Colonic mucosa (tissue), 4 donors: ENCODE measurements at places on chromosomes 7 and 10. TPM values are rescaled to one million over a fixed set of nuclear protein-coding genes. Genes with fewer than 3 reads are reported as not detected.
A peak's percentile ranks its signal among the peaks of the same experiment; 100 is the strongest.

DNA sequence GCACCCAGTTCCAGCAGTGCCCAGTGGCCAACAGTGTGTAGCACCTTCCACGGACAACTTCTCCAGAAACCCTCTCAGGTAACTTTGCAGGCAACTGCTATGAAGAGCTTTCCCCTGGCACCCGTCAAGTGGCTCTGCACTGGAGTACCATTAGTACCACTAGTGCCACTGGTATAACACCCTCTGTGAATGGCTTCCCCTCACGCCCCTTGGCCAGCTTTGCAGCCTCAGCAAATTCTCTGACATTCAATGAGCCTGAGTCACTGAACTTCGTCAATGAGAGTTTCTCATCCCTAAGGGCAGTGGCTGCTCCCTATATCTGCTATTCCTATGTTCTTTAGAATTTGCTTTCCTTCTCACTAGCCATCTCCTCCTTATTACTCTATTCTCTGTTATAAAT, 7.6 kb upstream of the HERPUD2 start:
- H3K4me3 ChIP-seq, result no peak overlapping the region
- no peaks in the 10 kb centered on the region for H3K36me3 ChIP-seq
- DNase-seq, result no peak

DNA sequence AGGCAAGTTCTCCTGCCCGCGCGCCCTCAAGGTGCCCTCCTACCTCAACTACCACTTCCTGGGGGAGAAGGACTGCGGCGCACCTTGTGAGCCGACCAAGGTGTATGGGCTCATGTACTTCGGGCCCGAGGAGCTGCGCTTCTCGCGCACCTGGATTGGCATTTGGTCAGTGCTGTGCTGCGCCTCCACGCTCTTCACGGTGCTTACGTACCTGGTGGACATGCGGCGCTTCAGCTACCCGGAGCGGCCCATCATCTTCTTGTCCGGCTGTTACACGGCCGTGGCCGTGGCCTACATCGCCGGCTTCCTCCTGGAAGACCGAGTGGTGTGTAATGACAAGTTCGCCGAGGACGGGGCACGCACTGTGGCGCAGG, 1.4 kb downstream of the FZD1 start:
- H3K4me3 ChIP-seq, result peak overlapping the region; percentile 72
- H3K27ac ChIP-seq, result peak overlapping the region; percentile 96
- DNase-seq, result peak; percentile 28
- H3K36me3 ChIP-seq, result no peaks in the 10 kb centered on the region

GRCh38 chr7:128876586-128876977, 13.9 kb downstream of the ATP6V1F start:
- H3K36me3 ChIP-seq, result no peaks in the 10 kb centered on the region
- no peaks in the 10 kb centered on the region for H3K4me1 ChIP-seq
- no peaks in the 10 kb centered on the region for H3K27me3 ChIP-seq
- no peak overlapping the region for H3K4me3 ChIP-seq
- H3K27ac ChIP-seq, result no peak overlapping the region

GRCh38 chr7:50226145-50226544, 78.4 kb upstream of the IKZF1 start:
- no peaks in the 10 kb centered on the region for H3K36me3 ChIP-seq
- no peak for DNase-seq
- H3K27ac ChIP-seq, result no peak overlapping the region

DNA sequence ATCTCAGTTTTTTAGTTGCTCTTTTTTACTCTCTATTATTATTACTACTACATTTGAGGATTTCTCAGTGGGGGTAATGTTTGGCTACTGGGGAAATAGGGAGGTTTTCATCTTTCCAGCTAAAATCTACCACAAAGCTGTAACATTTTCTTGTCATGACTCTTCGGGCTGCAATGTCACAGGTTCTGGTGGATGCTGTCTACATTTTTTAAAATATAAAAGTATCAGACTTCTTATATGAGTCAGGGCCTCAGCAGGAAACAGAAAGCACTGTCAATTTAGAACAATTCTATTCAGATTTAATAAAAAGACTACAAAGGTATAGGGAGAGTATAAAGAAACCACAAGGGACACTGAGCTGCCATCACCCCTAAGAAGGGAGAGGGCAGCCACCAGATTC, 61.6 kb downstream of the DNAJC12 start:
- no peaks in the 10 kb centered on the region for H3K27me3 ChIP-seq
- DNase-seq, result no peak
- H3K4me3 ChIP-seq, result no peak overlapping the region

- H3K4me3 ChIP-seq, result no peak overlapping the region
- no peak for DNase-seq
- H3K27ac ChIP-seq, result no peak overlapping the region
- H3K4me1 ChIP-seq, result no peaks in the 10 kb centered on the region
- no peaks in the 10 kb centered on the region for H3K27me3 ChIP-seq
Measured at GRCh38 chr7:78993341-78993740, 460.1 kb downstream of the MAGI2 start.

GRCh38 chr10:100653957-100654781, 91.2 kb upstream of the PAX2 start:
- H3K4me1 ChIP-seq, result no peaks in the 10 kb centered on the region
- no peak overlapping the region for H3K27ac ChIP-seq
- H3K4me3 ChIP-seq, result no peak overlapping the region
- peaks cover 65% of the 10 kb centered on the region for H3K27me3 ChIP-seq

- no peak overlapping the region for H3K4me3 ChIP-seq
- H3K36me3 ChIP-seq, result no peaks in the 10 kb centered on the region
- no peaks in the 10 kb centered on the region for H3K27me3 ChIP-seq
- H3K27ac ChIP-seq, result peak overlapping the region; percentile 34
Measured at GRCh38 chr7:114944745-114945625, 23.1 kb downstream of the MDFIC start.

SAMD8 gene
- total RNA-seq, result 8.9 TPM

VIM gene
- total RNA-seq, result 326 TPM

MEIG1 gene
- total RNA-seq, result 0.58 TPM
